ENCODE measurements at places on chromosomes 4 and X.
A peak's percentile ranks its signal among the peaks of the same experiment; 100 is the strongest.

DNA sequence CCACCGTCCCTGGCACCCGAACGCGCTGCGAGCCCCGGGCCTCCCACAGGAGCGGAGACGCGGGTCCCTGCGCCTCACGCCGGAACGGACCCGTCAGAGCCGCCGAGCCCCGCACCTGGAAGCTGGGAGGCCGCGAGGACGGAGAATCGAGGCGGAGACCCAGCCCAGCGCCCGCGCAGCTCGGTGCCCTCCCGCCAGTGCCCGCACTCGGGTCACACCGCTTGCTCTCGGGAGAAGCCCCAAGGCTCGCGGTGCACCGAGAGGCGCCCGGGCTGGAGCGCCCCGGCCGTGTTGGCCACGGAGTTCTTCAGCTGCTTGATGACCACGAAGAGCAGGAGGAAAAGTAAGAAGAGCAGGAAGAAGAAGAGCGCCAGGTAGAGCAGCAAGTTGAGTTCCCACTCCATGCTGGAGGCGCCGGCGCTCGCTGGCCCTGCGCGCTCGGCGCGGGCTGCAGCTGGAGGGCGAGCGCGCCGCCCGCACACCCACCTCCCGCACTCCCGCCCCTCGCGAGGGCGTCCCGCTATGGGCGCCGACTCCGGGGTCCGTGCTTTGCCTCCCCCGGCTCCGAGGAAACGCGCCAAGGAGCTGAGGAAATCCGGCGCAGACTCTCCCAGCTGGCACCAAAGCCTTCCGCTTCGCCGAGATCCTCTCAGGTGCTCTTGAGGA, at the start of gene SMIM43:
SMIM43 (minus strand) TSS at position 463 of the 666 bp plus-strand sequence; CDS start at position 404, 59 bp downstream.
- DNase-seq = no peak

- peak; percentile 62 for DNase-seq
These were observed 5.1 kb downstream of the ELF4 start for GRCh38 chrX:130105244-130105643.

DNA sequence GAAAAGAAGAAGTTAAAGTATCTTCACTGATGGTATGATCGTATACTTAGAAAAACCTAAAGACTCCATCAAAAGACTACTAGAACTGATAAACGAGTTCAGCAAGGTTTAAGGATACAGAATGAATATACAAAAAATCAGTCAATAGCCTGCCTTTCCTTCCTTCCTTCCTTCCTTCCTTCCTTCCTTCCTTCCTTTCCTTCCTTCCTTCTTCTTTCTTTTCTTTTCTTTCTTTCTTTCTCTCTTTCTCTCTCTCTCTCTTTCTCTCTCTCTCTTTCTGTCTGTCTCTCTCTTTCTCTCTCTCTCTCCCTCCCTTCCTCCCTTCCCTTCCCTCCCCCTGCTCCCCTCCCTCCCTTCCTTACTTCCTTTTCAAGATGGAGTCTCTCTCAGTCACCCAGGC, 362.7 kb downstream of the BMPR1B start:
- no peak for DNase-seq

DNA sequence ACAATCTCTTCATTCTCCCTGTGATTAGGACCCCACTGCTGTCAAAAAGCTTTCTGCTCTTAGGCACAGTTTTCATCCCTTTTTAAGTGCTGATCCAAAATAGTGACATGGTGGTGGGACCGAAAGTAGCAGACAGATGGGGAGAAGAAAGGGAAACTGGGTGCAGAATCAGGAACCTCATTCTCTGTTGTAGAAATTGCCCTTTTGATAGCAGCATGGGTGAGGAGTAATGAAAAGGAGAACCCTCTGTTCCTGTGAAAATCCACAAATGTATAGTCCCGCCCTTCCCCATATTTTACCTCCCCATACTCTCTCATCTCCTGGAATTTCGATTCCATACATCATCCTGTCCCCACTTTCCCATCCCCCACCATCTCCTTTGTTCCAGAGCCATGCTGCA, 126.5 kb downstream of the STIM2 start:
- no peak for DNase-seq

- peak; percentile 99 for DNase-seq
These were observed 32.7 kb downstream of the ACSL1 start for GRCh38 chr4:184792950-184793555.

DNA sequence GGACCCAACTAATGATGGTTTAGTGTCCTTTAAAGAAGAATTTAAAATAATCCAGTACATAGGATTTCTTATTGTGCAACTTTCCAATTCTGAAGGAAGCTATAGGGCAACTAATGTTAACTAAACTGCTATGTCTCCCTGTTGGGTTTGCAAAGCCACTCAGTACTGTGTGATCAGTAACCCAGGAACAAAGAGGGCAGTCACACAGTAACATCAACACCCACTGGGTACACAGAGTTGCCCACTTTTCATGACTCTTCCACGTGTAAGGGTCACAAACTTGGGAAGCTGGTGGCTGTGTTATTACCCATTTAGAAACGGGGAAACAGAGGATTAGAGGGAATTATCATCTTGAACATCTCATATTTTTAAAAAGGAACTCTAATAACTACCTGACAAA, 555.0 kb upstream of the DIPK2B start:
- no peak for DNase-seq

- DNase-seq = peak; percentile 54
These were observed 20.8 kb upstream of the LGI2 start for GRCh38 chr4:25051534-25051933.
